CMK (cell line): ENCODE measurements at places on chromosomes 5 and 9.

GRCh38 chr9:31535651-31536050 lies 848.8 kb upstream of the ACO1 start:
- DNase-seq: no peak

DNA sequence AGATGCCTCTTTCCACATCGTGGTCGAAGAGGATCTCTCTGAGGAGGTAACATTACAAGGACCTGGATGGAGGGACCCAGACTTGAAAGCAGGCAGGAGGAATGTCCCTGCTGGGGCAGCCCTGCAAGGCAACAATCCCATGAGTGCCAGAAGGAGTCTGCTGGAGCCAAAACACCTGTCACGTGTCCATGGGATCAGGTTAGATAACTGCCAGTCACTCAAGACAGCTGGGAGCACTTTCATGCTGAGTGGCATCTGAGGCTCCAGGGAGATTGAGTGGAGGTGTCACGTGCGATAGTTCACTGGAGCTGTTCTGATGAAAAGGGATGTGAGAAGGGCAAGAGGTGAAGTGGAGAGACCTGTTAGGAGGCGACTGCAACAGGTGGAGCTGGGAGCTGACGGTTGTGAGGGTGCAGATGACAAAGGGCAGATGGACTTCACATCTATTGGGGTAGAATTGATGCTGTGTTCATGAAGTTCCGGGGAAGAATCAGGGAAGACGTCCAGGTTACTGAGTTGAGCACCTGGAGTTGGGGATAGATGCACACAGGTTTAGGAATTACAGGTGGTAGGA lies 68.4 kb downstream of the ICE1 start:
- DNase-seq: no peak

DNA sequence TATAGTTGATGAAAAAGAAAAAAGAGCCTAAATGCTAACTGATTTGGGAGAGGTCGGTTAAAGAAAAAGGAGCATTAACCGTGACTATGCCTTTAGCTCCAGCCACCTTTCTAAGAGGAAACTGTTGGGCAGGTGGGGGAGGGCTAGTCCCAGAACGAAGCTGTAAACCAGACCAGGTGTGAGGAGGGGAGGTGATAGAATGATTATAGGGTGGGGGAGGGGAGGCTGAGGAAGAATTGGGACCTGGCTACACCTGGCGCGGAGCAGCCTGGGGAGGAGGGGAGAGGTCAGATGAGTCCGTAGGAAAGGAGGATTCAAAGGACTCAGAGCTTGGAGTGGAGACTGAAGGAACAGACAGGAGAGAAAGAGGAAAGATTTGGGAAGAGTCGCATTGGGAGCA lies 73.4 kb downstream of the PHAX start:
- DNase-seq: no peak

GRCh38 chr9:71941060-71941568 lies 29.7 kb downstream of the C9orf85 start:
- DNase-seq: no peak

GRCh38 chr5:40735609-40736008 lies 20.2 kb downstream of the TTC33 start:
- no peak for DNase-seq

- DNase-seq: no peak
Measured at GRCh38 chr5:134245101-134245604, 19.3 kb upstream of the PPP2CA start.

GRCh38 chr9:89317282-89317681 lies 1.0 kb upstream of the SECISBP2 start:
- no peak for DNase-seq

DNA sequence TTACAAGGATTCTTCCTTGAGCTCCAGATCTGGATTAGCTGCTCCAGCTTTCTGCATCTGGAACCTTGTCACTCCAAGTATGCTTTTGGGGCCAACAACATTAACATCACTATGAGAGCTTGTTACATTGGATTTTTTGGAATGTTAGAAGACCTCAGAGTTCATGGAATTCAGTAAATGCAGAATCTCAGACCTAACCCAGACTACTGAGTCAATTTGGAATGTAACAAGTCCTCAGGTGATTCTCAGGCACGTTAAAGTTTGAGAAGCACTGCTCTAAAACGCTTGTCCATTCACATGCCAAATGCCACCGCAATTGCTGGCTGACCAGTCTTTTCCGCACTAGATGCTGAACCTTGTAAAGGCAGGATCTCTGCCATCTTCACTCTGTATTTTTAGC lies 251.4 kb upstream of the TRIM32 start:
- DNase-seq: no peak
